OCI-LY7 (cell line): ENCODE measurements at places on chromosomes 12 and 14.
A peak's percentile ranks its signal among the peaks of the same experiment; 100 is the strongest.

GRCh38 chr12:48183876-48184548 is 568 bp downstream of the CCDC184 start:
- DNase-seq = no peak

DNA sequence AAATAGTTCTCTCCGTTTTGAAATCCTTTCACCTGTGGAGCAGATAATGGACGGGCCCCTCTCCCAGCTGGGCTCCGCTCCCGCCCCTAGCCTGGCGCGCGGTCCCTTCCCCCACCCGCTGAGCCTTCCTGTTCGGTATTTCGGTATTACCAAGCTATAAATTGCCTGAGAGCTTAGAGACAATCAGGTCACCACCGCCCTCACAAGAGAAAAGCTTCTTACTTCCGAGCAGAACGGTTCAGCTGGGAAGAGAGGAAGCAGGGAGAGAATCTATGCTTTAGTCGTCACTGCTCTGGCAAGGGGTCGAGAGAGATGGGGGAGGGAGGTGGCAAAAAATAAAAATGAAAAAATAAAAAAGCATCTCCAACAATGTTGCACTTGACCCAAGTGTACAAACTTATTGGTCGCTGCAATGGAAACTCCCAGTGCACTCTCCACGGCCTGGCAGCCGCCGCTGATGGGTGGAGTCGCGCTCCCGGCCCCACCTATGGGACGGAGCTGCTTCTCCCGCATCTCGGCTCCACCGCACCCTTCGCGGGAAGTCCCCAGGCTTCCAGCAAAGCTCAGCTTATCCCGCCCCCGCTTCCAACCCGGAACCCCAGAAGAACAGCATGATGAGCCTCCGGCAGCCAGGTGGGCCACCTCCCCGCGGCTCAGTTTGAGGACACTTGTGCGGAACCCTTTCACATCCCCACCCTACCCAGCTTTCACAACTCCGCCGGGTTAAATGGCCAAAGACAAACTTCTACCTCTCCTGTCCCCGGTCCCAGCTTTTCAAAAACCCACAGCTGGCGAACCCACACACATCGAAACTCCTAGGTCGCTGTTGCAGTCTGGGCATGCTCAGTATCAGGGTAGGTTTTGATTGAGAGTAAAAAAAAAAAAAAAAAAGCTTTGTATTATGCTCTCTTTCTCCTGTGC is 832 bp upstream of the SYT1 start:
- no peak for DNase-seq

- DNase-seq = no peak
Measured at GRCh38 chr12:52517005-52517835, 3.0 kb downstream of the KRT5 start.

DNA sequence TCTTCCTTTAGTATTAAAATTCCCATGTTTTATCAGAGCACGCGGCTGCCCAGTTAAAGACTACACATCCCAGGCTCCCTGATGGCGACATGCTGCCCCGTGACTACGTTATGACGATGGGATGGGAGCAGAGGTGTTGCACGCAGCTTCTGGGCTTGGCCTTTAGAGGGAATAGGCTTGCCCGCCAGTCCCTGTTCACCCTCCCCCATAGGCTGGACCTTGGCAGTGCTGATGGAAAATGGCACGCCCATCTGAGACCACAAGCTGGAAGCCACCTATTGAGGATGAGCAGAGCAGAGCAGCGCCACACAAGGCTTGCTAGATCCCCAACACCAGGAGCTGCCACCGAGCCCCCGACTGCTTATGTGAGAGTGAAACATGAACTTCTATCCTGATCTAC is 24.7 kb downstream of the TTC7B start:
- no peak for DNase-seq

DNA sequence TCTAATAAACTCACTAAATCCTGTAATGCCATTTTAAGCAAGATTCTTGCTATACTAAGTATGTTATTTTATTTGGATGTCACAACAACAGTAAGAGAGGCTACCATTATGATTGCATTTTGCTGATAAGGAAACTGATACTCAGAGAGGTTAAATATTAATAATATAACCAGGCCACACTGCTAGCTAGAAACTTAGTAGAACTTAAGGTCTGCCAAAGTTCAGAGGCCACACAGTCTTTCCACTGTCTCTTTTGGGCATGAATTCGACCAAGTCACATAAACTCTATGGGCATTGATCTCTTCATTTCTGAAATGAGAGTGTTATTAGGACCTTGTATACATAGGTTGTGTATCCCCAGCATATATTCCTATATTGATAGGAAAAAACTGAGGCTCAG is 147.9 kb downstream of the SYNE2 start:
- no peak for DNase-seq

- peak; percentile 4 for DNase-seq
Measured at GRCh38 chr12:79174626-79175025, 310.1 kb downstream of the SYT1 start.

GRCh38 chr12:29781188-29781587 is 2.6 kb downstream of the TMTC1 start:
- no peak for DNase-seq

DNA sequence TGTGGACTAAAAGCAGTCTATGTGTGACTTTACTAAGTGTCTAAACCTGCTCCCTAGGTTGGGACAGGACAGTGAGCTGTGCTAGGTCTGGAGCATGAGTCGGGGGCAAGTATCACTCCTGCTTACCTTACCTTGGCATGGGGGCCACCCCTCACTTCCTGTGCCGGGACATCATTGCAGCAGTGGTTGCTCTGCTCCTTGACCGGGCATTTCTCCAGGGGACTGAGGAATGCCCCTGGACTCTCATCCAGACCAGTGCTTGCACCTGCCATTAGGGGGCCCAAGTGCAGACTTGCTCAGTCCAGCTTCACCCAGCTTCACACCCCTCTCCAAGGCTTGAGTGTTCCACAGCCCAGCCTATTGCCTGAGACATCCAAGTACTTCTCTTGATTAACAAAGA is 84.7 kb upstream of the NELL2 start:
- no peak for DNase-seq

- DNase-seq = peak; percentile 75
Measured at GRCh38 chr12:132559652-132560363, 50.6 kb downstream of the LRCOL1 start.

- DNase-seq = no peak
Measured at GRCh38 chr14:23561873-23562821, 5.4 kb downstream of the AP1G2 start.

- no peak for DNase-seq
Measured at GRCh38 chr14:47715330-47715729, 39.9 kb upstream of the MDGA2 start.

- DNase-seq = no peak
Measured at GRCh38 chr12:57631566-57632072, 1.4 kb downstream of the B4GALNT1 start.

DNA sequence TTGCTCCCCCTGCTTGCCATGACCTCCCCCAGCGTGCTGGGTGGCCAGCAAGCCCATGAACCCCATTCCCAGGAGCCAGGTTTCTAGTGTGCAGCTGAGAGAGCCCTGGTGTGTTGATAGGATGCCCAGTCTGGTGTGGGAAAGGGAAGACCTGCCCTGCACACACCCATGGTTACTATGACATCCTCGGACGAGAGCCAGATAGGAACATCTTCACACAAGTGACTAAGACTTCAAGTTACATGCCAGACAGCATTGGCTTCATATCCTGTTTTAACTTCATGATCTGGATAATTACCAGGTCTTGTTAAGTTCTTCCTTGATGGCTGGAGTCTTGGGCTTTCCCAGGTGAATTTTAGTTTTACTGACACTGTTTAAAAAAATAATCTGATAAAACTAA is 196.6 kb upstream of the EGLN3 start:
- DNase-seq = no peak

DNA sequence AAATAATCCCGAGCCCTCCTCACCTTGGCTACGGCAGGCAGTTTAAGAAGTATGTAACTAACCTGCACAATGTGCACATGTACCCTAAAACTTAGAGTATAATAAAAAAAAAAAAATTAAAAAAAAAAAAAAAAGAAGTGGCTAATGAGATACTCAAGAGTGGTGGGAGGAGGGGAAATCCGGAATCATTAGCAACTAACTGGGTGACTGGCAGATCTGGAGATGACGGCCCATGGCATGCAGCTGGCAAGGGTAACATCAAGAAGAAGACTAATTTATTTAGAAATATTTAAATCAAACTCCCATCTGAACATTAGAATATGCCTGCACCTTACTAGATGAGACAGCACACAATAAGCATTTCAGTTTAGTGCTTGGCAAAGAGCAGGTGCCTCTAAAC is 52.3 kb upstream of the TMCC3 start:
- no peak for DNase-seq

GRCh38 chr14:100822532-100823296 is 3.2 kb upstream of the MEG3 start:
- DNase-seq = no peak

- DNase-seq = no peak
Measured at GRCh38 chr14:61466249-61466904, 145.0 kb downstream of the PRKCH start.

DNA sequence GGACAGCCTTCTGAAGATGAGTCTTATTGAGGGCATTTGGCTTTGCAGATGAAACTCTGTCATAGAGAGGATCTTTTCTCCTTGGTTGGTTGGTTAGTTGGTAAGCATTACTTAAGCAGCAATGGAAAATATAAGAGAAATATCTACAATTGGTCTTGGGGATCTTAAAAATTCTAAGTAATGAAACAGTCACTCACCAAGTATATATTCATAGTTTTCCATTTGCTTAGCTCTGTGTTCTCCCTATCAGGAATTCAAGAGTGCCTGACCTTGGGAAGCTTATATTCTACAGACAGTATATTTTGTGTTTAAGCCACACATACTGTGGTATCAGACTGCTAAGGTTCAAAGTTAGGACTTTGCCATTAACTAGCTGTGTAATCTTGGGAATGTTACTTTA is at the start of gene OR5AU1:
Gene OR5AU1, minus strand, starts transcription at position 101 of the 400 bp plus-strand sequence. CDS start 191 bp downstream, outside the sequence.
- DNase-seq = no peak

DNA sequence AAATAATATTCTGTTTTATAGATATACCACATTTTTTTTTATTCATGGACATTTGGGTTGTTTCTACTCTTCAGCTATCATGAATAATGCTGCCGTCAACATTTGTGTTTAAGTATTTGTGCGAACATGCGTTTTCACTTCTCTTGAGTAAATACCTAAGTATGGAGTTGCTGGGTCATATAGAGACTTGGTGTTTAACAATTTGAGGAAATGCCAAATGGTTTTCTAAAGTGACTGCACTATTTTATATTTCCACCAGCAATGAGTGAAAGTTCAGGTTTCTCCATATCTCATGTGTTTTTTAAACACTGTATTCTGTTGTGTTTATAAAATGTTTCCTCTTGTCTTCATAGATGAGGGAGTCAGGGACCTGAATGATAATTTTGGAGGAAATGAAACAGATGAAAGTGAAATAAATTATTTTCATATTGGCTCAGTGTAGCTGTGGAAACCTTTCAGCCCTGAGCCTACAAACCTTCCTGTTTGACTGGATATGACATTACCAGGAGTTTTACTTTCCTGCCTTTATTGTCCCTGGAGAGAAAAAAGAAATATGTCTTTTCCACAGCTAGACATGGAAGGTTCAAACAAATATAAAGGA is 26.3 kb downstream of the DAAM1 start:
- DNase-seq = no peak

DNA sequence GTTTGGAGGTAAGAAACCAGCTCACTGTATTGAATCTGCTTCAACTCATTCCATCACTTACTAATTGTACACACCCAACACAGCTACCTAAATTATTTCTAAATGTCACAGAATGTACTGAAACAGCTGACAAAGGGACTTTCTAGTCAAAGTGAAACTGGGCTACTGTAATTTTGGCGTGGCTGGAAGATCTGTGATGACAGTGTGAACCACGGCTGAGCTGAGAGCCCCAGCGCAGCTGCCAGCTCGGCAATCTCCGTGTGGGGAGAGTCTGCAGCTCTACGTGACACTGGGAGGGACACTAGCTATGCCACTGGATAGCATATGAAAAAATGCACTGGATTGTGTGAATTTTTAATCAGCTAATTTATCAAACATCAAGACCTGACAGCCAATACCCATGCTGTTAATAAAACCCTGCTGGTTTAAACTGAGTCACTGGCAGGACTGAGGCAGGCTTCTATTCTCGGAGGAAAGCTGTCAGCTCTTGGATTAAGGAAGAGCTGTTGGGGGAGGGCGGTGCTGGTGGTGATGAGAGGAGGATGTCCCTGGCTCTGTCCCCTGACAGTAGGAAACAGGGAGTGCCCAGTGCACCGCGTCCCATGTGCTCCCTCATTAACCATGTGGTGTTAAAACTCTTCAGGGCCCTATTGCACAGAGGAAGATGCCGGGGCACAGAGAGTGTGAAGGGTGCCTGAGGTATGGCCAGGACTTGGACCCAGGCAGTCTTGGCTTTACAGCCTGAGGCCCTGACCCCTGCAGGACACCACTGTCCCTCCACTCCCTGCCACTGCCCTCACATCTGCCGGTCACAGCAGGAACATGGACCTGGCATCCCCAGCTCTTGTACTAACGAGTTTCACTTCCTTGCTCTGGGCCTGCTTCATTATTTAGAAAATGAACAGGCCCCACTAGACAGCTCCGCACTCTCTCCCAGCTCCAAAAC is 13.3 kb downstream of the SLC15A4 start:
- DNase-seq = peak; percentile 33
